Gastroesophageal sphincter (tissue), 4 donors: ENCODE measurements at places on chromosomes 7 and 10.
A peak's percentile ranks its signal among the peaks of the same experiment; 100 is the strongest.

GRCh38 chr10:110002801-110003523 is 4.8 kb upstream of the ADD3 start:
- H3K27ac ChIP-seq, result no peak overlapping the region
- no peak for ATAC-seq
- H3K4me3 ChIP-seq, result no peak overlapping the region
- H3K4me1 ChIP-seq, result peaks cover 26% of the 10 kb centered on the region

GRCh38 chr10:76456197-76456596 is 1024.8 kb downstream of the LRMDA start:
- H3K36me3 ChIP-seq, result no peaks in the 10 kb centered on the region
- H3K4me1 ChIP-seq, result peaks cover 20% of the 10 kb centered on the region
- peak overlapping the region; percentile 9 for H3K27ac ChIP-seq
- ATAC-seq, result no peak

GRCh38 chr10:91124016-91124415 is 96.4 kb upstream of the PCGF5 start:
- H3K4me3 ChIP-seq, result no peak overlapping the region
- no peaks in the 10 kb centered on the region for H3K4me1 ChIP-seq
- no peaks in the 10 kb centered on the region for H3K36me3 ChIP-seq
- no peaks in the 10 kb centered on the region for H3K27me3 ChIP-seq
- no peak overlapping the region for H3K27ac ChIP-seq

DNA sequence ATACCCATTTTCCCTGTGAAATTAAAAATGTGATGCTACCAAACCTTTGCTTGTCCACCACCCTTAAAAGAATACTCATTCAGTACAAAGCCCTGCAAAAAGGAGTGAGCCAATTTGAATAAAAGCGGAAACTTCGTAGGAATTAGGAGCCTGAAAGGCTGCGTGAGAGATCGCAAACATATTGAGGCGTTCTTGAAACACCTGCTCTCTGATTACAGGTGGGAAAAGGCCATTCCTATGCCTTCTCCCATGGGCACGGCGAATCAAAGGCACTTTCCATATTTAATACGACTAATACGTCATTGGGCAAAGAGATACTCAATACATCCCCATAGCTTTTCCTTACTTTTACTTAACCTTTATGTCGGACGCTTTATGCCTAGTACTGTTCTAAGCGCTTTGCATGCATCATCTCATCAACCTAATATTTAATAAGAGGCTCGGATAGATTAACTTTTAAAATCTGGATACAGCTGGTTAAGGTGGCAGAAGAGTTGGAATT is 30.9 kb upstream of the KMT2E start:
- peaks cover 52% of the 10 kb centered on the region for H3K4me1 ChIP-seq
- no peaks in the 10 kb centered on the region for H3K36me3 ChIP-seq
- ATAC-seq, result no peak
- peak overlapping the region; percentile 97 for H3K27ac ChIP-seq
- no peaks in the 10 kb centered on the region for H3K27me3 ChIP-seq

DNA sequence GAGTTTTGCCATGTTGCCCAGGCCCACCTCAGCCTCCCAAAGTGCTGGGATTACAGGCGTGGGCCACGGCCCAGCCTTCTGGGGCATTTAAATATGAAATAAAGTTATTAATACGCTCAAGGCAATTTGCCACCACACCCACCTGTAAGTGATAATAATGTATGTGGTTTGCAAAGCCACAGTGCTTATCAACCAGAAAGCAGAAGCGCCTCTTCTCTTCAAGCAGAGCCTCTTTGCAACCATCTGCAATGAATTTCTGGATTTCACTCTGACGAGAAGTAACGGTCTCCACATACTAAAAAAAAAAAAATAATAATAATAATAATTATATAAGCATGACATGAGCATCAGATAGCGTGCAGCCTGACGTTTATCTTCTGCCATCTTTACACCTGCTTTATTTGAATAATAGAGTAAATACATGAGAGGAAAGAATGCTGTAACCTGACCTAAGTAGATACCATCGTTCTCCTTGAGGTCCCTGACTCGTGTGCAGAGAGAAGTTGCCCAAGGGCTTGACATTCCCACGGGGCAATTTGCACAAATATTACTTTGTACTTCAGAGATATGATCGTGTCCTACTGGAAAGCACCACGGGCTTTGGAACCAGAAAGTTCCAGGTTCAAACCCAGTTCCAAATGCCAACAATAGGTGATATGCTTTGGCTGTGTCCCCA is 34.0 kb downstream of the BRI3 start:
- H3K4me1 ChIP-seq, result no peaks in the 10 kb centered on the region
- no peak overlapping the region for H3K4me3 ChIP-seq
- no peaks in the 10 kb centered on the region for H3K27me3 ChIP-seq
- ATAC-seq, result no peak
- H3K27ac ChIP-seq, result no peak overlapping the region
- no peaks in the 10 kb centered on the region for H3K36me3 ChIP-seq

DNA sequence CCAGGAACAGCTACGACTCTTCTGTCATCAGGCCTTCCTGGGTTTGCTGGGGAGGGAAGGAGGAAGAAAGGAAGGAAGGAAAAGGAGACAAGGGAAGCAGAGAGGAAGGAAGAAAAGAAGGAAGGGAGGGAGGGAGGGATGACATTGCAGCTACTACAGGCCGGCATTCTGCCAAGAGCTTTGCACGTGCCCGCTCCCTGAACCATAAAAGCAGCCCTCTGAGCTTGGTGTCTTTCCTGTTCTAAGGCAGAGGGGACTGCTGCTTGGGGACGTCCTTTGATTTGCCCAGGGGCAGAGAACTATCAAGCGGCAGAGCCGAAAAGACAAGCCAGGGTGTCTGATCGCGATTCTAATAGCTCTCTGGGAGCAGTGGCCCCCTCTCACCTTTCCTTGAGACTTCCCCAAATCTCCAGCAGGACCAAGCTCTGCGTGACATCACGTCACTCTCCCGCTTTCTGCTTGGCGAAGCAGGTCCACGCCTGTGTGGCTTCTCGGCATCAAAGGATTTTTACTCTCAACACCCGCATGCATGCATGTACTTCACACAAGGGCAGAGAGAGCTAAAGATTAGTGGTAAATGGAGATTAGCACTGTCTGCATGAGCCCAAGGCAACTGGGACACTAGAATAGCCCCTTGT is 167.8 kb upstream of the AUTS2 start:
- no peaks in the 10 kb centered on the region for H3K36me3 ChIP-seq
- ATAC-seq, result peak; percentile 25
- peaks cover 11% of the 10 kb centered on the region for H3K4me1 ChIP-seq
- no peaks in the 10 kb centered on the region for H3K27me3 ChIP-seq

DNA sequence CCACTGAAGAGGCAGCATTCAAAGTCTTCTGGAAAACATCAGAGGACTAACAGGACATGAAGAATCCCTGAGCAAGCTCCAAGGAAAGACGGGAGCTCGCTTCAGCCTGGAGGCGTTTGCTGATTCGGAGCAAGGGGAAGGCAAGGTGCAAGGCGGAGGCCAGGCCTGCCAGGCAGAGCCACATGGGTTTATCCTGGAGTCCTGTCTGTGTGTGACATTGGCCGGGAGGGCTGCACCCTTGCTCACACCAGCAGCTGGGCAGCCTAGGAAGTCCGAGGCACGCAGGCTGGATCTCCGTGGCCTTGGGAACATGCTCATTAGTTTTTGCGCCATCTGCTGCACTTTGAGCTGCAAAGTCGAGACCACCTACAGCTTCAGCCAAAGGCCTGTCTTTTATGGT is 22.3 kb upstream of the LARP4B start:
- H3K27ac ChIP-seq, result no peak overlapping the region
- peaks cover 22% of the 10 kb centered on the region for H3K27me3 ChIP-seq
- H3K4me1 ChIP-seq, result no peaks in the 10 kb centered on the region
- ATAC-seq, result no peak

DNA sequence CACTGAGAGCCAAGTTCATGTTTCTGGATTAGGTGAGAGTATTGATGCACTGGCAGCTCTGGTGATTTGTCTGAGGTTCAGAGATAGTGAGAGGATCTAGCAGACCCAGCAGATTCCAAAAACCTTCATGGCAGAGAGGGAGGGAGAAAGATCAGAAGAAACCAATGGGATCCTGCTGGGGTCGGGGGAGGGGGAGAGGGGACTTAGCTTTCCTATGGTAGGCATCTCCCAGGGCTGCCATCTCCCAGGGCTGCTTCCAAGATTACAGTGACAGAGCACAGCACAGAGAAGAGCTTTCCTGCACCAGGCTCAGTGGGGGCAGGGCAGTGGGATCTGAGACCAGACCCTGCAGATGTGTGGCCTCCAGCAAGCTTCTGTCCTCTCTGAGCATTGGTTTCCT is 76.8 kb upstream of the GDF10 start:
- H3K27ac ChIP-seq, result no peak overlapping the region
- H3K27me3 ChIP-seq, result no peaks in the 10 kb centered on the region
- H3K4me3 ChIP-seq, result no peak overlapping the region
- ATAC-seq, result no peak
- H3K36me3 ChIP-seq, result no peaks in the 10 kb centered on the region

- no peak overlapping the region for H3K27ac ChIP-seq
- no peak overlapping the region for H3K4me3 ChIP-seq
- no peaks in the 10 kb centered on the region for H3K36me3 ChIP-seq
Observed at GRCh38 chr10:73645251-73645650, 4.0 kb upstream of the MYOZ1 start.

DNA sequence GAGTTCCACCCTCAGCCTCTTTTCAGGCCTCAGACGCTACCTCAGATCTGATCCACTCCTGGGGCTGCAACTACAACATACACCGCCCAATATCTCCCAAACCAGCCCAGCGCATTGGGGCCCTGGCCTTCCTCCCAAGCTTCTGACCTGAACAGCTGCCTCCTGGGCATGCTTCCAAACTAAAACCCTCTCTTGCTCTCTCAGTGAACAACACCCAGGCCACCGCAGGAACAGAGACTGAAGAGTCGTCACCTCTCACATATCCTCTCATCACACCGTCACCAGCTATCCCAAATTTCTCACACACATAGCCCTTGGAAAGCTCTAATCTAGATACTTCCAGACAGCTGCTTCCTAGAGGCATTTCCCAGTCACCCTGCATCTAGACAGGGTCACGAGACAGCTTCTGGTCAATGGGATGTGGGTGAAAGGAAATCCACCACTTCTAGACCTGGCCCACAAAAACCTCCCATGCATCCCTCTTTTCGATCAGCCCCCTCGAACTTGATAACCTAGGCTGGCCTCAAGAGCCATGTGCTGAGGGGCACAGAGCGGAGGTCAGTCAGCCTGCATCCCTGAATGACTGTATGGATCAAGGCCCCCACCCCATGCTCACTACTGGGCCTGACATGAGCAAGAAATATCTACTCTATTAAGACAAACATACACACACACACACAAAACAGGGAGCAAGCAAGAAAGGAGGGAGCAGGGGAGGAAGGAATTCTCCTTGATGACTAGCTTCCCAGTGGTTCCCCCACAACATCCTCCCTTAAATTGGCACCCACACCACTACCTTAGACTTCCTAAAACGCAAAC is 1.8 kb downstream of the PARP12 start:
- H3K4me1 ChIP-seq, result no peaks in the 10 kb centered on the region
- peaks cover 20% of the 10 kb centered on the region for H3K36me3 ChIP-seq
- H3K27me3 ChIP-seq, result no peaks in the 10 kb centered on the region

DNA sequence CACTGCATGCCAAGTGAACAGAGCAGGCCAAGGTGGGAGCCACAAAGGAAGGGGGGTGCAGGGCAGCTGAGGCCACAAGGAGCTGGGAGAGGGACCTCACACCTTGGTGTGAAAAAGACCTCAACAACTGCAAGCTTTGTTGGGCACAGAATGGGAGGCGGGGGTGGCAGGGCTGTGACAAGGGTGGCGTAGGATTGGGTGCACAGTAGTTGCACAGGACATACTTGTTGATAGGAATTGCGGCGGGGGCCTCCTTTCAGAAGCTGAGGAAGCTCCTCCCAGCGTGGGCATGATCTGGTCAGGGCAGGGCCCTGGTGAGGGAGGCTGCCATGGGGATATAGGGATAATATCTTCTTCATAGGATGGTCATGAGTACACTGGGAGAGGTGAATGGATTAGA is 25.8 kb downstream of the POLL start:
- peaks cover 10% of the 10 kb centered on the region for H3K4me1 ChIP-seq
- H3K4me3 ChIP-seq, result no peak overlapping the region
- no peaks in the 10 kb centered on the region for H3K36me3 ChIP-seq
- H3K27ac ChIP-seq, result no peak overlapping the region
- H3K27me3 ChIP-seq, result peaks cover 75% of the 10 kb centered on the region

DNA sequence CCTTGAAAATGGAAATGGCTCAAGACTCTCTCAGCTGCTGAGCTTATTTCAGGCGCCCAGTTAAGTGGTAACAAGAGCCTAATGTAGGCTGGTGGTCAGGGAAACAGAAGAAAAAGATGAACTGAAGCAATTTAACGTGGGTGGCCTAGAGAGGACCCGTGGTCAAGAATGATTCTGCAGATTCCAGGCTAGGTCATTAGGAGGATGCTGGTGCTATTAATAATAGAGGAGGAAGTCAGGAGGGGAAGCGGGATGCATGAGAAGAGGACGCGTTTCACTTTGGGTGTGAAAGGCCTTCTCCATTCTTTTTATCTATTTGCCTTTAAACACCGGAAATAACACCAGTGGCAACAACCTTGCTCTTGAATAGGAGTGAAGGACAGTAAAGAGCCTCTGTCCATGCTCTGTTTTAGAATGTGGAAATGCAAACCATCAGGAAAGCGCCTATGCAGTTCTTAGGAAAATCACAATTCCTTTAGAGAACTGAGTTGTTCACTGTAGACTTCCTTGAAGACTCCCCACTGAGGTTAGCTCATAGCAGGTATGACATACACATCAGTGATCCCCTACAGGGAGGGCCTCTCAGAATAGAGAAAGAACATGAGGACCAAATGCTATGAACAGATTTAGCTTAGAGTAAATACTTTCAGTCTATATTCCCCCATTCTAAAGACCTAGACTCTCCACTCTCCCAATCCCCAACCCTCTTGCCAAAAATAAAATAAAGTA is 8.6 kb downstream of the LIPA start:
- no peak overlapping the region for H3K4me3 ChIP-seq
- peaks cover 44% of the 10 kb centered on the region for H3K36me3 ChIP-seq
- ATAC-seq, result peak; percentile 37
- H3K4me1 ChIP-seq, result no peaks in the 10 kb centered on the region
- H3K27me3 ChIP-seq, result no peaks in the 10 kb centered on the region

GRCh38 chr10:62813981-62814380 is 2.2 kb downstream of the EGR2 start:
- no peak overlapping the region for H3K4me3 ChIP-seq
- no peaks in the 10 kb centered on the region for H3K36me3 ChIP-seq
- peaks cover 32% of the 10 kb centered on the region for H3K27me3 ChIP-seq
- H3K27ac ChIP-seq, result no peak overlapping the region
- no peaks in the 10 kb centered on the region for H3K4me1 ChIP-seq

- no peaks in the 10 kb centered on the region for H3K4me1 ChIP-seq
- no peak for ATAC-seq
- no peaks in the 10 kb centered on the region for H3K27me3 ChIP-seq
Observed at GRCh38 chr10:102040305-102041050, 15.5 kb downstream of the ARMH3 start.

- no peak for ATAC-seq
- H3K4me3 ChIP-seq, result no peak overlapping the region
- H3K27ac ChIP-seq, result no peak overlapping the region
- no peaks in the 10 kb centered on the region for H3K4me1 ChIP-seq
Observed at GRCh38 chr10:4546500-4546899, 279.5 kb upstream of the AKR1E2 start.

GRCh38 chr7:134907000-134907399 is 79.3 kb upstream of the AGBL3 start:
- no peak overlapping the region for H3K4me3 ChIP-seq
- peak overlapping the region; percentile 72 for H3K27ac ChIP-seq
- no peak for ATAC-seq
- H3K36me3 ChIP-seq, result no peaks in the 10 kb centered on the region
- H3K27me3 ChIP-seq, result no peaks in the 10 kb centered on the region
